ENCODE measurements at places on chromosomes 1 and 21.

- DNase-seq, result no peak
Measured at GRCh38 chr1:30476476-30476875, 246.9 kb downstream of the MATN1 start.

GRCh38 chr1:65751961-65752360 is 40.7 kb upstream of the PDE4B start:
- DNase-seq, result no peak

DNA sequence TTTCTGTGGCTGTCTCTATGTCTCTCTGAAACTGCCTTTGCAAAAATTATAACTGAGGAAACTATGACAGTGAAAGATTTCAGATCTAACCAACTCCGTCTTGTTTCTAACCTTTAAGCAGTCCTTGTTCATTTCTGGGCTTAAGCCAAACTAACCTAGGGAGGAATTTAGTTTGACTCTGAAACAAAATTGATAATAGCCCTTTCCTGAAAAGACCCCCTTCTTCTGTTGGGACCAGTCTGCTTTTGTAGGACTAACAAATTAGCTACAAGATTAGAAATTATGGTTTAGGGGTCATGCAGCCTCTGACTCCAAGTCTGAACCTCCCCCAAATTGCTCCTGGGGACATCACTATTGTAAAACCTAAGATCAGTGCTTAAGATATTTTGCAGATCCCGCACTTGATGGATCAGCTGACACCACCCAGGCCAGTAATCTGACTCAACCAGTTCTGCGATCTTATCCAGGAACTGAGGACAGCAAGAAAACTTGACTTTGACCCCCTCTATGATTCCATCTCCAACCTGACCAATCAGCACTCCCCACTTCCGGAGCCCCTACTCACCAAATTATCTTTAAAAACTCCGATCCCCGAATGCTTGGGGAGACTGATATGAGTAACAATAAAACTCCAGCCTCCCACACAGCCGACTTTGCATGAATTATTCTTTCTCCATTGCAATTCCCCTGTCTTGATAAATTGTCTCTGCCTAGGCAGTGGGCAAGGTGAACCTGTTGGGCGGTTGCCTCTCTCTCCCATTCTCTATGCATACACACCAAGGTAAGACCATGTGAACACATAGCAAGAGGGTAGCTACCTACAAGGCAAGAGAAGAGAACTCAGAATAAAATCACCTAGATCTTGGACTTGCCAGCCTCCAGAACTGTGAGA is 11.1 kb upstream of the TRIM63 start:
- DNase-seq, result no peak

DNA sequence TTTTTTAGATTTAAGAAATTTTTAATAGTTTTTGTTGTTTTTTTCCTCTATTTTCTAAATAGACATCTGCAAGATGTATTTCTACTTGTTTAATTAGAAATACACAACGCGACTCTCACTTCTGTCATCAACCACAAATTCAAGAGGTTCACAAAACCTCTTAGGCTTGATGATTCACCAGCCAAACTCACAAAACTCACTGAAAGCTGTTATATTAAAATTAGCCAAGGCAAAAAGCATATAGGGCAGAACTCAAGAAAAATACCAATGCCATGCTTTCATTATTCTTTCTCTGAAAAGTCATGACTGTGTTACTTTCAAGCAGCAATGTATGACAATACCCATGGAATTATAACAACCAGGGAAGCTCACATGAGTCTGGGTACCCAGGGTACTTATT is 487.0 kb upstream of the RGS18 start:
- DNase-seq, result no peak

DNA sequence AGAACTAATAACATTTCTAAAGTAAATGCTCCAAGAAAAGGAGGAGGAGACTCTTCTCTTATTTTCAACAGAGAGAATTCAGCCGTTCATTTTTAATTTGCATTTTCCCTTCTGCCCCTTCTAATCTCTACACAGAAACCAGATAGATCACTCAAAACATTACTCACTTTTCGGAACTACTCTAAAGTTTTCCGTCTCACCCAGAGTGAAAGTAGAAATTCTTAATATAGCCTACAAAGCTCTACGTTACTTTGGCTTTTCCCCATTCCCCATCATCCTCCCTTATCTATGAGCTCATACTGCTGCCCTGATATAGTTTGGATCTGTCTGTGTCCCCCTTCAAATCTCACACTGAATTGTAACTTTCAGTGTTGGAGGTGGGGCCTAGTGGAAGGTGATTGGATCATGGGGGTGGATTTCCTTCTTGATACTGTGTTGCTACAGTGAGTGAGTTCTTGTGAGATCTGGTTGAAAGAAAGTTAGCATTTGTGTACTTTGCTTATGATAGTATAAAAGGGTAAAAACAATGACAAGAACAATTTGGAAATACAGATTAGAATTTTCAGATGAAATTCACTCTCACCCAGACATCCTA is 188.2 kb downstream of the AMY1C start:
- no peak for DNase-seq

DNA sequence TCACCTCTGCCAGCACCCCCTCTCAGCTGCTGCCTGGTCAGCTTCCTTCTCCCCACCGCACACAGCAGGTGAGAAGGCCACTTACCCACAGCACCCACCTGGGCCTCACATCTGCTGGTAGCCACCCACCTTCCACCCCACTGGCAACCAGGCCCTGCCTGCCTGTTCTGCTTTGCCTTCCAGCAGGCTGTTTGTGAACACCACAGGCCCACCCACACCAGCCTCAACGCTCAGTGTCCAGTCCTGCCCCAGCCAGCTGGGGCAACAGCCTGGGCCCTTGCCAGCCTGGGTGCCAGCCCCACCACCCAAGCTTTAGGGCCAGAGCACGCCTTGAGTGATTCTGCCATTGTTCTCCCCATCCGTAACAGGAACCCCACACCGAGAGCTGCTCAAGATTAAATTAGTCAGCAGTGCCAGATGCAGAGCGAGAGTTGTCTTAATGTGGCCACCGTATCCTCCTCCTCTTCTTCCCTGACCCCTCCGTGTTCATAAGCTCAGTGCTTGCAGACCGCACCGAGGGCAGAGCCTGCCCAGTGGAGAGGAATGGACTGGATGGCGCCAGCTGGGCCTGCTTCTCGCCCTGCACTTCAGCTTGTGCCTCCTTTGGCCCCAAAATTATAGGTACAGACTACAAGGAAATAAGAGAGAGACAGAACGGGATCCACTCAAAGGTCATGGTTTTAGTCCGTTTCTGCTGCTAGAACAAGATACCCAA is 120.3 kb upstream of the COL6A1 start:
- DNase-seq, result no peak

DNA sequence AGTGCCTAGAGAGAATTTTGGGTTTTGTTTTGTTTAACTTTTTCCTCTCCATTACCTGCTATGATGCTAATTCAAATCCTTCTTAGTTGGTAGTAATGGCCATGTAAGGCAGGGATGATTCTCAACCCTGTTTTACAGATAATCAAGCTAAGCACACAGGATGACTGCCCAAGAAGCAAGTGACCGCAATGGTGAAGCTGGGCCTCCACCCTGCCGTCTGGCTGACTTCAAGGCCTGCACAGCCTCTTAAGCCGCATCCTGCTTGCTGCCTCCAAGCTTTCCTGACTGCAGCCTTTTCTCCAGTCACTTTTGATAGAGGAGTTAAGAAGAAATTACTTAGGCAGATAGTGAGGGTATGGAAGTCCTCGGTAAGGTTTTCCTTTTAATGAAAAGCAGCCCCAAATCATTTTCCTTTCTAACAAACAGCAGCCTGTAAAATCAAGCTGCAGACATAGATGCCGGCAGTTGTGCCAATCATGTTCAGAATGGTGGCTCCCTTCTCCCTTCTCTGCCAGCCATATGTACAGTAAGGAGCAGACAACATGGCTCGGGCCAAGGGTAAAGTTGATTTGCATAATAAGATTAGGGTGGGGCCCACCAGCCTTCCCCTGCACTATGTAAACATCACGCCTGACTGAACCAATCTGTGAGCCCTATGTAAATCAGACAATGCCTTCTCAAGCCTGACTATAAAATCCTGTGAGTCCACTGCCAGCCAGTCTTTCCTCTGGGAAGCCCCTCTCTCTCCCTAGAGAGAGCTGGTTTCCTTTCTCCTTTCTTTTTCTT is 8.8 kb upstream of the CTBS start:
- peak; percentile 65 for DNase-seq

GRCh38 chr1:207417076-207417475 is 37.1 kb upstream of the CR2 start:
- DNase-seq, result no peak

DNA sequence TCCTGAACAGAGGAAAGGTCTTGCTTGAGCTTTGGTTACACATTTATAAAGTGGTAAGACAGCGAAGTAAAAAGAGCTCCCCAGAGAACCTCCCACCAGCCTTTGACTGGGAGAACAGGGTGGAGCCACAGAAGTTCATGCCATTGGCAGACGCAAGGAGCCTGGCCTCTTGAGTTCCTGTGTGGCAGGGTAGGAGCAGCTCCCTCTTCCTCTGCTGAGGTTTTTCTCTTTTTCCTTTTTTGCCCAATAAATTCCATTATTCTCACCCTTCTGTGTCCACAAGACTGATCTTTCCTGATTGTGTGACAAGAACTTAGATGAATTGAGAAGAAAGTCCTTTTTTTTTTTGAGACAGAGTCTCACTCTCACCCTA is 4.3 kb downstream of the THEM4 start:
- peak; percentile 53 for DNase-seq

DNA sequence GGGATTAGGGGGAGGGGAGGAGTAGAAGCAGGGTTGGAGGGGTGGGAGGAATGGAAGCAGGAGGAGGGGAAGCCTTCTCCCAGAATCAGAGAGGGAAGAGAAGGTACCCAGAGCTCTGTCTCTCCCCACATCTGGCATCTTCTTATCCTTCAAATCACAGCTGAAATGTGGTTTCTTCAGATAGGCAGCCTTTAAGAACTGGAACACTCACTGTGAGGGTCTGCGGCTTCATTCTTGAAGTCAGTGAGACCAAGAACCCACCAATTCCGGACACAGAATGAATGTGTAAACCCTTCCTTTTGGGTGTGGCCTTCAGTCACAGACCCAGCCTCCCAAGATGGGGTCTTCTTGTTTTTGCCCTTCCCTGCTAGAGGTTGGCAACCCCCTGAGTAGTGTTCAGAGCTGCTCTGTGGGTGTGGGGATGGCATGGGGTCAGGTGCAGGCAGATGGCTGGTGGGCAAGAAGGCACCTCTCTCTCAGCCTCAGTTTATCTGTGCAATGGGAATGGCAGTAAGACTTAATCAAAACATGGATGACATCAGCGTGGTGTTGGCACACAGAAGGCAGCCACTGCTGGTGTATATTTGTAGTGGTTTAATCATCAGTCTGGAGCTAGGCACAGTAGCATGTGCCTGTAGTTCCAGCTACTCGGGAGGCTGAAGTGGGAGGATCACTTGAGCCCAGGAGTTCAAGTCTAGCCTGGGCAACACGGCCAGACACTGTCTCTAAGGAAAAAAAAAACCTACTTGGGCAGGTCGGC is 7.2 kb downstream of the FAAH start:
- DNase-seq, result peak; percentile 27

GRCh38 chr21:37547615-37548200 is 181.1 kb downstream of the DYRK1A start:
- no peak for DNase-seq

- peak; percentile 40 for DNase-seq
Measured at GRCh38 chr1:99986656-99987225, 16.9 kb downstream of the SLC35A3 start.

GRCh38 chr1:159979257-159979656 is 25.2 kb upstream of the SLAMF9 start:
- no peak for DNase-seq

DNA sequence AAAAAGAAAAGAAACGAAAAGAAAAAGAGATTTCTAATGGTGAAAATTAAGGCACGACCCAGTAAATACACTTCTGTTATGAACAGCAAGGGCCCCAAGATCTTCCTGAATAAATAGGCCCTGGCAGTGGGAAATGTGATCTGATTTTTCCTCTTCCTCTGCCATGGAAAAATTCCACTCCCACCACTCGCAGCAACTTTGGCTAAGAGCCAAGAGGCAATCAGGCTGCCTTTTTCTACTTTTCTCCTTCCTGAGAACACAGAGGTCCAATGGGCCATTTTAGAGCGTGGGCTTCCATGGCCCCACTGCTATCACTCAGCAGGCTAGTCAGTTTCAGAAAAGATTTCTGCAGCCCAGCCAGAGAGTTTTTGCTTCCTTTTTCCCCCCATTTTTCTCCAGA is 33.7 kb upstream of the AK4 start:
- no peak for DNase-seq

GRCh38 chr1:176987016-176987415 is 177.5 kb downstream of the ASTN1 start:
- peak; percentile 10 for DNase-seq

- no peak for DNase-seq
Measured at GRCh38 chr1:183585038-183585437, 5.2 kb downstream of the NCF2 start.

DNA sequence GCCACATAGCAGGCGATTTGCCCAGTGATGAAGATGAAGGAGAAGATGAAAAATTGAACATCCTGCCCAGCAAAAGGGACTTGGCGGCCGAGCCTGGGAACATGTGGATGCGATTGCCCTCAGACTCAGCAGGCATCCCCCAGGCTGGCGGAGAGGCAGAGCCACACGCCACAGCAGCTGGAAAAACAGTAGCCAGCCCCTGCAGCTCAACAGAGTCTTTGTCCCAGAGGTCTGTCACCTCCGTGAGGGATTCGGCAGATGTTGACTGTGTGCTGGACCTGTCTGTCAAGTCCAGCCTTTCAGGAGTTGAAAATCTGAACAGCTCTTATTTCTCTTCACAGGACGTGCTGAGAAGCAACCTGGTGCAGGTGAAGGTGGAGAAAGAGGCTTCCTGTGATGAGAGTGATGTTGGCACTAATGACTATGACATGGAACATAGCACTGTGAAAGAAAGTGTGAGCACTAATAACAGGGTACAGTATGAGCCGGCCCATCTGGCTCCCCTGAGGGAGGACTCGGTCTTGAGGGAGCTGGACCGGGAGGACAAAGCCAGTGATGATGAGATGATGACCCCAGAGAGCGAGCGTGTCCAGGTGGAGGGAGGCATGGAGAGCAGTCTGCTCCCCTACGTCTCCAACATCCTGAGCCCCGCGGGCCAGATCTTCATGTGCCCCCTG is 3.3 kb downstream of the ZBTB18 start:
- DNase-seq, result no peak

DNA sequence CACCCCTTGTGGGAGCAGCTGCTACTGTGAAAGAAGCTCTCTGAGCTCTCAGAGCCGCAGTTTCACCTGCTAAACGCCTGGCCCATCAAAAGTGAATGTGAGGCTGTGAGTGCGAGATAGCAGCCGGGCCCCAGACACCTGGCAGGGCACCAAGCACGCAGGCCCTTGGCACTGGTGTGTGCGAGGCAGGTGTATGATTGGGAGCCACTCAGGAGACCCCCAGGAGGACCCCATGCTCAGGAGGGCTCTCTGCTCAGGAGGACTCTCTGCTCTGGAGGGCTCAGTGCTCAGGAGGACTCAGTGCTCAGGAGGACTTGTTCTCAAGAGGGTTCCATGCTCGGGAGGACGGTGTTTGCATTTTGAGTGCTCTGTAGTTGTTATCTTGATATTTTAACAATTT is 14.3 kb upstream of the ADARB1 start:
- no peak for DNase-seq

- DNase-seq, result no peak
Measured at GRCh38 chr1:235919127-235919832, 52.6 kb upstream of the LYST start.

- no peak for DNase-seq
Measured at GRCh38 chr1:240607006-240607405, 4.9 kb downstream of the GREM2 start.

- peak; percentile 63 for DNase-seq
Measured at GRCh38 chr1:114314098-114314497, 160.4 kb upstream of the SYT6 start.
